Forelimb muscle (tissue), 1 donor: ENCODE measurements at places on chromosomes 4 and X.
A peak's percentile ranks its signal among the peaks of the same experiment; 100 is the strongest.

GRCh38 chr4:158005021-158005420, 167.8 kb downstream of the GASK1B start:
- DNase-seq = no peak

GRCh38 chrX:31268359-31268758, 196.5 kb upstream of the FTHL17 start:
- no peak for DNase-seq

GRCh38 chr4:5460106-5460801, 248.1 kb downstream of the EVC2 start:
- DNase-seq = no peak

GRCh38 chr4:6204871-6205566, 4.7 kb upstream of the JAKMIP1 start:
- no peak for DNase-seq

GRCh38 chrX:24482823-24483415, 17.8 kb downstream of the PDK3 start:
- DNase-seq = no peak

DNA sequence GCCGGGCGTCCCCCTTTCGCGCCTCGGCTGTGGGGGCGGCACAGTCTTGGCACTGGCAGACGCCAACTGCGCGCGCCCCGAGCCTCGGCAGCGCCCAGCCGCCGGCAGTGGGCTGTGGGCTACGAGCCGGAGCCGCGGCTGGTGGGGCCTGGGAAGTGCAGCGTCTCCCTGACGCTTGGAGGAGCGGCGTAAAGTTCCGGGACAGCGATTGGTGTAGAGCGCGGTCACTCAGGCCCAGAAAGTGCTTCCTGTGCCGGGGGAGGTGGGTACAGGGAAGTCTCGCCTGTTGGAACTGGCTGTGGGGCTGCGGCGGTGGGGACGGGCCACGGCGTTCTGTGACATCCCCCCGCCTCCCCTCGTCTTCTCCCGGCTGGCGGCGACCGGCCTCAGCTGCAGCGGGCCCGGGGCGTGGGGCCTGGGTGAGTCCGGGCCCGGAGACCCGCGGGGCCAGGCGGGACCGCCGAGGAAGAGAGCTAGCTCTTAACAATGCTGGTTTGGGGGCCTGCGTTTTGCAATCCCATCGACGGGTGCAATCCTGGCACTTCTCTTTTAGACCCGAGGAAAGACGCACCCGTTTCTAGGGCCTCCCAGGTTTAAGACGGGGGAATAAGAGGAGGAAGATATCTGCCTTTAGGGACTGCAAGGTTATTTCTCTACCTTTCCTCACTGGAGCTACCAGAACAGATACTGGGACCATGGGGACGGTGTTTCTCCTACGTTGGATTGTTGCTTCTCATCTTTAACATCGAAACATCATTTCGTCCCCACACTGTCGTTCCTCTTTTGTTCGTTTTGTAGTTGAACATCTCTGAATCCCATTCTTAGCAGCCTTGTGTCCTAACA, at the start of the genes RWDD4 and TRAPPC11:
RWDD4 (minus strand) TSS at position 157 of the 843 bp plus-strand sequence. CDS start 233 bp downstream, outside the sequence.
TRAPPC11 (plus strand) TSS at position 265 of the 843 bp plus-strand sequence. CDS start 4,575 bp downstream, outside the sequence.
- DNase-seq = peak; percentile 95

DNA sequence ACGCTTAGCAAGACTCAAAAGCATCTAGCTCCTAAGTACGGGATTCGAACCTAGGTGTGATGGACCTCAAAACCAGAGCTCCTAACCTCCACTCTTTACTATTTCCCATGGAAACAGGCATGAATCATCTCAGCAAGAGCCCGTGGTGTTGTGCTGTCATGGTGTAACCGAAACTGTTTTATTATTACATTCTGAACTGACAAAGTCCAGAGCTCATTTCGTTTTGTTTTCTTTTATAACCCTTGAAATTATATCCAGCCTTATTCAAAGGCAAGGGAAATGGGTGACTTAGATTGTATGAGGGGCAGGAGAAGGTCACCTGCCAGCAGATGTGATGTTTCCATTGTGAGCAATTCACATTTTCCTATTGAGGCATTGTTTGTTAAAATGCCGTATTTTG, 301.1 kb downstream of the FRMPD4 start:
- DNase-seq = no peak

DNA sequence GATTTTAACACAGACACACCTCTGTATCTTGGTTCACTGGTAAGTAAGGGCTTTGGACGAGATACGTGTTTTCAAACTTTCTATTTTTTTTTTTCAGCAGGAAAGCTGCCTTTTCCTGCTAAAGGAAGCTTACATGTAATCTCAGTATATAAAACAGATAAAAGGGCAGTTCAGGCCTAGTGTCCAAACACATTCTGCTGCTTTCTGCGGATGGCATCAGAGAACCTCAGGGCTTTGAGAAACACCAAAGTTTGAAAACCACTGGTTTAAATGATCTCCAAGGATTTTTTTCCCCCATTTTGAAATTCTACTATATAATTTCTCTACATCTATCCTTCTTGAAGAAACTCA, 76.0 kb downstream of the ZAR1 start:
- no peak for DNase-seq

DNA sequence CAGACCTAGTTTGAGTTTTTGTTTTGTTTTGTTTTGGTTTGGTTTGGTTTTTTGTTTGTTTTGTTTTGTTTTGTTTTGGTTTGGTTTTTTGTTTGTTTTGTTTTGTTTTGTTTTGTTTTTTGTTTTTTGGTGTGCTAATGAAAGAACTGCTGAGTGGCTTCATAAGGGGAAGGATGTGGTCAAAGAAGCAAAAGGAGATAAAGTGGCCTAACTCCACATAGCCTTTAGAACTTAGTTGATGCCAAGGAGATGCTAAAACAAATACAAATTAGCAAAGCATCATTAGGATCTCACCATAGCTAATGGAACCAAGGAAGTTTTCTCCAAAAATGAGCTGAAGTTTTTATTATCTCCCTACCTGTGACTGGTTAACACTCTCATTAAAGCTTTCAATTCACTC, 44.6 kb upstream of the TMEM164 start:
- no peak for DNase-seq

DNA sequence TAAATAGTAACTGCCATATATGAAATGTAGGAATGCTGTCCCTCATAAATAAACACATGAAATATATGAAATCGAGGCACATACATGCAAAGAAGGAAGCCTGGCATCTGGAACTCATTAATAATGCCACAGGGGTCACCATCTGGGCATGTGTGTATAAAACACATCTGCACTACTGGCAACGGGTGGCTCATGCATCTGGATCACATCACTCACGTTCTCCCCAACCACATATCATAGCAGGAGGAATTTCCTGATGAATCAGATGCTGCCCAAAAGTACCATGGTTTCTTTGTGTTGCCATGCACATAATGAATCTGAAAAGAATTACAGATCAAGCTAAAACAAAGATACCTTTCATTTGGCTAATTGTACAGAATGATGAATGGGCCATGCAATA, 28.6 kb downstream of the RNF175 start:
- no peak for DNase-seq

GRCh38 chrX:121245763-121246162, 198.4 kb downstream of the GLUD2 start:
- DNase-seq = no peak

DNA sequence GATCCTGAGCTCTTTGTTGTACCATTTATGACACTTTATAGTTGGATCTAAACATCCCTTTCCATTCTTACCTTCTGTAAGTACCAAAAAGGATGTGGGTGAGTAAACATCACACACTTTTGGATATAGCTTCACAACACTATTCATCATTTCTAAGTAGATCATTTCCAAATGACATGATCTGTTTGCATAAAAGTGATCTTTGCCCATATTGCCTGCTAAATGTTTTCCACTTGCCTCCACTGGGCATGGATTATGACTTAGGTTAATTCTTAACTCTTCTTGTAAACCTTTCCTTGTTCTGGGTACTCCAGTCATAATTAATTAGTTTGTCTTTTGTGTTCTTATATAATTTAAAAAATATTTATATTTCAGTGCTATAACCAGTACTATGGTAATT, 244.9 kb upstream of the AGA start:
- no peak for DNase-seq

DNA sequence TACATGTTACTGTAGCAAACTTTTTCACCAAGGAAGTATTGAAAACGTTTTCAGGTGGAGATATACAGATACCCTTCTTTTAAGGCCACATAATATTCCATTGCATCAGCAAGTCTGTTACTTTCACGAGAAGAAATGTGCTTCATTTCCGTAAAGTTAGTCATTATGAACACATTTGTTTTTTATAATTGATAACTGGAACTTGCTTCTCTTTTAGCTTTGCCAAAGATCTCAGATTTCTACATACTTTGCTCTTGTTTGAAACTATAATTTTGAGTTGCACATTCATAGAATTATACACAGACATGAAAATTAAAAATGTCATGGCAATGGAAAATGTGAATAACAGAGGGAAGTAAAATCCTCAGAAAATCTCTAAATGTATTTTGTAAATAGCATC, 128.7 kb upstream of the GIMD1 start:
- no peak for DNase-seq

DNA sequence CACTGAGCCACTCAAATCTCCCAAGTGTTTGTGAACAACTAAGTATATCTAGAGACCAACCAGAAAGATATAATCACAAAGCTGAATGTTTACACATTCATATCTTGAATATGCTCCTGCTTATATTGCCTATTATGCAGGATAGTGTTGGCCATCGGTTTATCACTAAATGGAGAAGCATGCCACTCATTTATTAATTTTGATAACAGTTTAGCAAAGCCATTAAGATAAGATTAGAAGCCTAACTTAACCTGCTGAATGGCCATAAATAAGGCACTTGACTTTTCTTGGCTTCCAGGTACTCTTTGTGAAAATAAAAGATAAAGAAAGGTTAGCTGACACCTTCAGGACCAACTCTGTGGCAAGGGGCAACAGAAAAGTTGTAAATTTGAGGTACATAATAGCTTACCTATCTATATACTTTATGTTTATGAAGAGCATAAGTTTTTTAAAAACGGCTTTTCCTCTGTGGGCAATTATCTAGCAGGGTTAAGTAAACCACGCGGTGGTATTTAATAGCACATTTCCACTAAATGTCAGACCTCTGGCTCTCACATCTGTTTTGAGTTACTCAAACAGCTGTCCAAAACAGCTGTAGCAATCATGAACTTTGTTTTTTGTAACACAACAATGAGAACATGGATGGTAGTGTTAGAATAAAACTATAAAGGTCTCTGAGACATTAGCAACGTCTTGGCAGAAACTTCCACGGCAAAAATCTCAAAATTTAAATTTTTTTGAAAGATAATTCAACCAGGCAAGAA, 58.8 kb upstream of the FTHL17 start:
- DNase-seq = no peak

DNA sequence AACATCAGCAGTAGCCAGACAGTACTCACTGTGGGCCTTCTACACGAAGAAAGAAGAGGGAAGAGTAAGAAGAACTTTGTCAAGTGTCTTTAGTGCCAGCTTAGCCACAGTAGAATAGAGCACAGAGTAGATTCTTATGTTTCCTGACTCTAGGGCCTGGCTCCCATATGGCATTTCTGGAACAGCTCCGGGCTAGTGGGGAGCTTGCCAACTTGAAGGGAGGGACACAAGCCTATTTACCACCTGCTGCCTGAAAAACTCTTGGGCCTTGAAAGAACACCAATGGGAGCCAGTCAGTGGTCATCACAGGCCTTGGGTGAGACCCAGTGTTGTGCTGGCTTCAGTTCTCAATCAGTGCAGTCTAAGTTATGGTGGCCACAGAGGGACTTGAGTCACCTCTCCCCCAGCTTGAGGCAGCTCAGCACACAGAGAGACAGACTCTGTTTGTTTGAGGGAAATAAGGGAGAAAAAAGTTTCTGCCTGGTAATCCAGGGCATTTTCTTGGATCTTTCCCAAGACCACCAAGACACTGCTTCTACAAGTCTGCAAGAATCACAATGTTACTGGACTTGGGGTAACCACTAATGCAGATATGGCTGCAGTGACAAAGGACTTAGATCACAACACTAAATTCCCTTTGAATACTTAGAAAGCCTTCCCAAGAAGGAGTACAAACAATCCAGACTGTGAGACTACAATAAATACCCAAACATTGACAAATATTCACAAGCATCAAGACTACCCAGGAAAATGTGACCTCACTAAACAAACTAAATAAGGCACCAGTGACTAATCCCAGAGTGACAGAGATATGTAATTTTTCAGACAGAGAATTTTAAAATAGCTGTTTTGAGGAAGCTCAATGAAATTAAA, 261.0 kb upstream of the NDST3 start:
- DNase-seq = no peak

GRCh38 chrX:42536286-42536685, 241.7 kb downstream of the PPP1R2C start:
- no peak for DNase-seq

DNA sequence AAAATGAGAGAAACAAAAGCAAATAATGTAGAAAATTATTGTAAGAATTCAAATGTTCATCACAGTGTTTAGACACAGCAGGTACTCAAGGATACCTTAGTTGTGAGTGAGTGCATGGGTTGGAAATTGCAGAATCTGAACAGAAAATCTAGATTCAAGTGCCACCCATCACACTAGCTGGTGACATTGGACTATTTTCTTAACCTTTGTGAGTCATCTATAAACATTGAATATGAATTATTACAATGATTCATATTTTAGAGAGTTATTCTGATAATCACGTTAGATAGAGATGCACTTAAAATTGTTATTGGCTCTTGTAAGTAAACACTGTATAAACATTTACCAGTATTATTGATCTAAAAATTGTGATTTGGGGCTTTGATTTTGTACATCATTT, 1113.1 kb downstream of the STIM2 start:
- no peak for DNase-seq

- DNase-seq = no peak
Measured at GRCh38 chr4:4647041-4647440, 105.2 kb upstream of the STX18 start.

GRCh38 chr4:159227984-159228383, 125.1 kb downstream of the RAPGEF2 start:
- DNase-seq = no peak

GRCh38 chrX:18649498-18649951, 22.4 kb downstream of the RS1 start:
- DNase-seq = no peak

DNA sequence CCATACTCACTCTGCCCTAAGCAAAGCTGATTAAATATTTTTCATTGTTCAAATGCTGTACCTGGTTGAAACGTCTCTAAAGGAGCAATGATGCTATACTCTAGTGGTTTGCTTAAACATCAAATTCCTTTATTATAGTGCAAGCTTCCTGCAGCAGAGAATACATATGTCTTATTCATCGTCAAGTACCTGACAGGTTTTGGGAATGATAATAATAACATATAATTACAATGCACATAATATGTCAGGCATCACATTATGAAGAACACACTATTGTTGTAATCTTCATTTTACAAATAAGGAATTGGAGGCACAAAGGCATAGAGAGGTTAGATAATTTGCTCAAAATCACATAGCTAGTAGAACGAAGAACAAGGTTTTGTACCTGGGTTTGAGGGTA, 151.6 kb downstream of the GRIA2 start:
- no peak for DNase-seq

DNA sequence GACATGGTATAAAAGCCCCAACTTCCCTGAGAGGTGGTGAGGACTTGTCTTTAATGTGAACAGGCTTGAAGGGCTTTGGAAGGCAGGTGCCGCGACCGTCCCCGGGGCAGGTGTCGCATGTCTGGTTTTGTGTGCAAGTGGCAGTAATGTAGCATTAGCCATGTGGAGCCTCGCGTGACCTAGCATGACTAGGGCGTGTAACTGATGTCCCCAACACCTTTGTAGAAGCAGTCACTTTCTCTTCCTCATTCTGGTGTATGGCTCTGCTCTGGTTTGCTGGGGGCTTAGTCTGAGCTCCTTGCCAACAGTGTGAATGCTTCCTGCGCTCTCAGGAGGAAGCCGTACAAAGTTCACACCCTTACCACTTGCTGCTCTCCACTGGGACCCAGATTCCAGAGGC, 145.7 kb downstream of the AMMECR1 start:
- DNase-seq = no peak
